ACHN (cell line): ENCODE measurements at places on chromosomes 2 and 18.

DNA sequence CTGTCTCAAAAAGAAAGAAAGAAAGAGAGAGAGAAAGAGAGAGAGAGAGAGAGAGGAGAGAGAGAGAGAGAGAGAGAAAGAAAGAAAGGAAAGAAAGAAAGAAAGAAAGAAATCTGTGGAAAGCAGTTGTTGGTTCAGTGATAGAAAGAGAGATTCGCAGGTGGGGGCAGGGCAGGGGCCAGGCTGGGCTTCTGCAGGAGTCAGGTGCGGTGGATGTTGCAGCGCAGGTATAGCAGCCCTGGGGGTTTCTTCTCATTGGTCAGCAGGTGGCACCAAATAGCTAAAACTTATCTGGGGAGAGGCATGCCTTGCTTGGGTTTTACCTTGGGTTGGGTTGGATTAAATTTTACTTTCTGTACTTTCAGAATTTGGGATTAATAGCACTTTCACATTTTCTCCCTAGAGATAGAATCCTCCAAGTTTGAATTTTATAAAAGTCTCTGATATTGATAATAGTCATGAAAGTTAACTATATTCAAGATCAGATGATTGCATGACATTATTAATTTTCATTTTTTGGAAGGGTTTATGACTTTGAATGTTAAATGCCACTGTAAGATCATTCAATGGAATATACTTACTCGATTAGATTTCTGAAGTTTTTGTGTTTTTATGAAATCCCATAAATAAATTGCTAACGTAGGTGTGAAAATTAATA lies 66.6 kb downstream of the SPTBN1 start:
- DNase-seq, result peak; percentile 81

GRCh38 chr2:155599834-155600233 lies 732.7 kb downstream of the NR4A2 start:
- no peak for DNase-seq

DNA sequence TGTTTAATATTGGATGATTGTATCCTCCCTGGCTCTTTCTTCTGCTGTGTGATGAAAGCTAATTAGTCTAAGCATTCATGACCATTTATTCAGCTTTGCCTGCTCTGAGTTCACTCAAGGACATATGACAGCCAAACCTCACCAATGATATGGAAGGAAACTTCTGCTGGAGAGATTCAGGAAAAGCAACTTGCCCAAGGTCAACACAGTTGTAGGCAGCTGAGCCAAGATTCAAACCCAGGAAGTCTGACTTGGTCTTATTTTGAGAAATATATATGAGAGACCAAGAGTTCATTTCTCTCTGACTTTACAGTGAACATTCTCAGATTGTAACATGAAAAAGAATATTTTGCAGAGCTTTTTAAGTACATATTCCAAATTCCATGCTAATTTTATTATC lies 1588.5 kb upstream of the PIK3C3 start:
- DNase-seq, result no peak

GRCh38 chr2:85801871-85802270 lies 48.1 kb downstream of the ATOH8 start:
- DNase-seq, result no peak

DNA sequence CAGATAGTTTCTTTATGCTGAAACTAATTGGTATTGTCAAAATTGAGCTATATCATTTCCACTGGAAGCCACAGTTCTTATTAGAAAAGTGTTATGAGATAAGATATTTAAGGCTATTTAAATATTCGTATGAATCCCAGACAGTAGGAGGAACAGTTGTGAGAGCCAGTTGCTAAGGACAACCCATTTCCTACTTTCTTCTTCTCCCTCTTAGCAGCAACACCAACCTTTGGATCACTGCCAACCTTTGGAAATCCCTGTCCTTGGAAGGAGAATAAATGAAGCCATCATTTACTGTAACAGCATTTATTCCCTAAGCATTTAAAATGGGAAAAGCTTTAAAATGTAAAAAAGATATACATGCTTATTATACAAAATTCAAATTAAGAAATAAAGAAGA lies 85.8 kb downstream of the PLCL1 start:
- no peak for DNase-seq

DNA sequence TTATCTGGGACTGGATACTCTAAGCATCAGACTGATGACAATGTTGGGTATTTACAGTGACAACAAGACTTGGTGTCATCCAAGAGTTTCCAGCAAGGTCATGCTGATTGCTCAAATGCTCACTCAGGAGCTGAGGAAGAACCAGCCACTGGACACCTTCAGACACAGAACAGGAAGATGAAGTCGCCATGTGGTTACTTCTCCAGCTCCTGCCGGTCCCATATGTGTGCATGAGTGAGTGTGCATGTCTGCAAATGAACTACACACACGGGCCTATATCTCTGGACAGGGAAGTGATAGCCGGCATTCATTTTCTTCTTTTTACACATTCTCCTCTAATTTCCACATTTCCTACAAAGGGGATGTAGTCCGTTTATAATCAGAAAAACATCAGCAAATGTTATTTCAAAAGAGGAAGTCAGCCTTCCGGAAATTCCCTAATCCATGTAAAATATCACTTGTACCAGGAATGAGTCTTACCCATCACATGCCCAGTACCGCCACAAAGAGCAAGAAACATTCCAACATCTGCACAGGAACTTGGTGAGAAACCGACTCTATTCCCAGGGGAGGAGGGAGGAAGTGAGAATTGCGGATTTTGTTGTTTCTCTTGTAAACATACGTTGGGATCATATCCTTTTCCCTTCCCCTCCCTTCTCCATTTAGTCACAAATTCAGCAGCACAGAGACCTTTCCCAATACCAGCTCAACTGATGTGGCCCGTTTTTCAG lies 10.8 kb downstream of the RFX8 start:
- DNase-seq, result no peak

GRCh38 chr18:11020161-11020853 lies 129.1 kb downstream of the PIEZO2 start:
- no peak for DNase-seq

- DNase-seq, result peak; percentile 79
These were observed 151.1 kb upstream of the MSH6 start for GRCh38 chr2:47631792-47632398.

DNA sequence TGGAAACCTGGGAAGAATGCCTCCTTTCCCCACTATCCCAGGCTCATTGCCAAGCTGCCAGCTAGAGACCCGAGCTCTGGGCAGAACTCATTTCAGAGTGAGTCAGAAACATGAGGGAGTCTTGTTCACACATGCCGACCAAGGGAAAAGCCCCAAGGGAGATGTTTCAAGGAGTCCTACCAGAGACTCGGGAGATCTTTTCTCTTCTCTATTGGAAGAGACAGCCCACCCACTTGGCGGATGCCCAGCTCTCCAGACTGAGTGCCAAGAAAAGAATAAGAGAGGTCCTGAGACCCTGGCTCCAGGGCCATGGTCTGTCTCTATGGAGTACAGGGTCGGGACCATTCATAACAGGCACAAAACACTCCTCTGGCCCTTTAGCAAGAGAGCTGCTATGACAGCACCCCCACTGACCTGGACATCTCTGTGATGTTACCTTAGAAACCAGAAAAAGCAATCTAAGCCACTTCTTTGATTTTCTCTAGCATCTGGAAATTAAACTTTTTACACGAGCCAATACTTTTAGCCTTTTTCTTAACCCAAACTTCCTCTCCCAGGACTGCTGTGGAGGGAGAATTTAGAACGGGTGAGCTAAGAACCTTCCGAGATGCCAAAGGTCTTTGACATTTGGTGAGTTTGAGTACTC lies 18.5 kb upstream of the IGFBP5 start:
- DNase-seq, result peak; percentile 28

DNA sequence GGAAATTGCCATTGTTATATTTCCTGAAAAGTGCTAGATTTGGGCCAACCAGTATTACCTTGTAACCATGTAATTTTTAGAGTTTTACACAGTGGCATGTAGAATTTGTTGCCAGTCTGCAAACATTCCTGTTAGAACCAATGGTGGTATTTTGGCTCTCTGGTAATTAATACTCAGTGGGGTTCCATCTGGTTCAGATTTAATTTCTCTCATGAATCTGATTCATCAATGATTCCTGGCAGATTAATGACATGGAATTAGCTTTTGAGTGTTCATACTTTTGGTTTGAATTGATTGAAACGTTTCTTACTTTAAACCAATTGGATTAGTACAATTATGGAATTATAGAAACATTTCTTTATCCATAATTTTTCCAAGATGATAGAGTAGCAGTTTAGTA lies 93.2 kb downstream of the MC4R start:
- no peak for DNase-seq

GRCh38 chr2:105537466-105537865 lies 138.6 kb upstream of the FHL2 start:
- DNase-seq, result no peak

DNA sequence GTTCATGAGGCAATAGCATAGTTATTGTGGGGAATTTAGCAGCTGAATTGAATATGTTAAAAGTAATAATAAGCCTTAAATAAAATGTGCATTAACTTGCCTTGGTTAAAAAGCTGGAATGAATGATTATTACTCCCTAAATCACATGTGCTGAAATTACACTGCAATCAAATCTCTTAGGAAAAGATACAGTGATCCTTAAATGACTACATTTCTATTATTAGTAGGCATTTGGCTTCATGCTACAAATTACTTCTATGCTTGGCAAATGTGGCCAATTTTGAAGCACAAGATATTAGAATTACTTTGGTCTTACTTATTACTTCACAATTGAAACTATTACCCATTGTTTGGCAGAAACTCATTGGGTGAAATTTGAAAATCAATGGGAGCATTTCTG lies 5.4 kb downstream of the RND3 start:
- DNase-seq, result no peak

DNA sequence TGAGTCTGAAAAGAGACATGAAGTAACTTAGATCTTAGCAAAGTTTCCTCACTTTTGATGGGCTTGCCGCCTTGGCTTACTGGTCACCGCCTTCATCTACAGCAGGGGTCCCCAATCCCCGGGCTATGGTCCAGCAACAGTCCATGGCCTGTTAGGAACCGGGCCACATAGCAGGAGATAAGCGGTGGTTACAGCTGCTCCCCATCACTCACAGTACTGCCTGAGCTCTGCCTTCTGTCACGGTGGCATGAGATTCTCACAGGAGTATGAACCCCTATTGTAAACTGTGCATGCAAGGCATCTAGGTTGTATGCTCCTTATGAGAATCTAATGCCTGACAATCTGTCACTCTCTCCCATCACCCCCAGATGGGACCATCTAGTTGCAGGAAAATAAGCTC lies 72.9 kb downstream of the BIN1 start:
- no peak for DNase-seq

DNA sequence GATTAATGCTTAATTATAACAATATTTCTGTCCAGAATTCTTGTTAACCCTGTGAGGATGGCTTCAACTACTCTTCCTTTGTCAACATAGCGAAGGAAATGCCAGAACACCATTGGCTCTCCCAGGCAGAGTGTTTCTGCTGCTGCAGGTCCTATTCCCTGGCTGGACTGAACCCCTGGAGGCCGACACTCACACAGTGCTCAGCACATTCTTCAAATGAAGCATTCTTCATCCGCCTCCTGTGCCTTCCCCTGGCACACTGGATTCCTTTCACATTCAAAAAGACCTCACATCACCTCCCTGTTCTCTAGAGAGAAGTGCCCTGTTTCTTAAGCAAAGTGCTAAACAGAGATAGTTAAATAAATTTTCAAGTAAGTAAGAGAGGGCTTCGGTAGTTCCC lies 187.3 kb upstream of the MSH6 start:
- DNase-seq, result no peak

DNA sequence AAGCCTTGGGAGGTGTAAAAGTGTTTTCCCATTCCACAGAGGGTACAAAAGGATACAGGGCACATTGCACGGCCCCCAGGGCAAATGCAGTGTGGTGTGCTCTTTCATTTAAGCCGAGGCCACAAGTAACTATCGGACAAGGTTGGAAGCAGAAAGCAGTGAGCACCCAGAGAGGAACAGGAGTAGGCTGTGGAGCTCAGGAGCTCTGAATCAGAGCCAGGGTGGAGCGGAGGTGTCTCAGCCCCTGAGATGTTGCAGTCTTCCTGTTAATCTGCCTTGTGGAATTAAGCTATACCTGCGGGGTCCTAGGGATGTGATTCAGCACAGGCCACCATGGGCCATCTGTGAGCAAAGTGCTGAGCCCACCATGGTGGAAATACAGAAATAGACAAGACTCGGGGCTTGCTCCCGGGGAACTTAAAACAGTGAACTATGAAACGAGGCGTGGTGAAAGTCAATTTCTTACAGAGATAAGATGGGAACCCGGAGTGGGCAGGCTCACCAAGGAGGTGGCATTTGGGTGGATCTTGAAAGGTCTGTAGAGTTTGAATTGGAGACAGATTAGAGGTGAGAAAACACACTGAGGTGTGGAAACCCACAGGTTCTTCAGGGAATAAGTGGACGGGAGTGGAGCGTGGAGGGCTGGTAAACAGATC lies 44.0 kb downstream of the ASAP2 start:
- no peak for DNase-seq

DNA sequence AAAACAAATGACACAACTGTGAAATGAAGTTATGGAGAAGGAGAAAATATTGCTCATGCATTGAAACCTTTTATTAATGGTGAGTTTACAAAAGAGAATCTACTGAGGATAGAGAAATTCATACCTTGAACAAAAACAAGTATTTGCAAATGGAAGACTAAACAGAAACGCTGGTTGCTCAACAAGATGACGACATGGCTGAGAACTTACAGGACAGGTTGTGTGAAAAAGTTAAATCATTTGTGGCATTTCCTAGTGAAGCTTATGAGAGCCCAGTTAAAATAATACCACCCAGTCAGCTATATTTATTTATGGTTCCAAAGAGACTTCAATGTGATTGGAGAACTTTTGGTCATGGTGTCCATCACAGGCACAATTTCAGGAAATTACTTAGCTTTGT lies 148.6 kb upstream of the PKDCC start:
- DNase-seq, result no peak

- DNase-seq, result no peak
These were observed 113.0 kb downstream of the TGFA start for GRCh38 chr2:70440621-70441020.

DNA sequence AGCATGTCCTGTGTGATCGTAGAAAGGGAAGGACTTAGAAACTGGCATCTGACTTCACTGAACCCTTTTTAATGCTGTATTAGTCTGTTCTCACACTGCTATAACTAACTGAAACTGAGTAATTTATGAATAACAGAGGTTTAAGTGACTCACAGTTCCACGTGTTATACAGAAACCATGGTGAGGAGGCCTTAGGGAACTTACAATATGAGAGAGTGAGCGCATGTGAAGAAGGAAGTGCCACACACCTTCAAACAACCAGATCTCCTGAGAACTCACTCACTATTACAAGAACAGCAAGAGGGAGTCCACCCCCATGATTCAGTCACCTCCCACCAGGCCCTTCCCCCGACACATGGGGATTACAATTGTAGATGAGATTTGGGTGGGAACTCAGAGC lies 811.3 kb downstream of the CPS1 start:
- DNase-seq, result peak; percentile 17

DNA sequence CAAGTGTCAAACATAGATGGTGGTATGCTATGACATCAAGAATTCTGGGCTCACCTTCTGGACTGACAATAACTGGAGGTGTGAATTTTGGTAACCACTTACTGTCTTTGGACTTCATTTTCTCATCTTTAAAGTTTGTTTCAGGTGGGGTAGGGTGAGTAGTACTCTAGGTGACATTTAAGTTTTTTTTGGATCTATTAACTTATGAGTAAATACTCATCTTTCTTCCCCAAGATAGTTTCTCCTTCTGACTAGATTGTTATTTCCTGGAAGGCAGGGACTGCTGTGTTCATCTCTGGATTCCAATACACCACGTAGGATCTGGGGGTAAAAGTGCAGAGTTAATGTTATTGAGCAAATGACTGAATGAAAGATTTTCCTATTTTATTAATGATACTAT lies 55.9 kb downstream of the ICOS start:
- no peak for DNase-seq
